ENCODE measurements at places on chromosomes 11 and 22. TPM values are rescaled to one million over a fixed set of nuclear protein-coding genes. Genes with fewer than 3 reads are reported as not detected.

OR2AG1 gene
- total RNA-seq, result not detected

CDC42EP1 gene
- total RNA-seq, result 61.6 TPM

OR2D2 gene
- total RNA-seq, result not detected

MAFF gene
- total RNA-seq, result 111 TPM

FZD4 gene
- 104 TPM for total RNA-seq

FGF4 gene
- total RNA-seq, result not detected

Data from thoracic aorta (tissue), 2 donors.